ENCODE measurements at places on chromosomes 7 and 10.

- no peak for DNase-seq
Measured at GRCh38 chr7:106083717-106084116, 28.4 kb downstream of the SYPL1 start.

DNA sequence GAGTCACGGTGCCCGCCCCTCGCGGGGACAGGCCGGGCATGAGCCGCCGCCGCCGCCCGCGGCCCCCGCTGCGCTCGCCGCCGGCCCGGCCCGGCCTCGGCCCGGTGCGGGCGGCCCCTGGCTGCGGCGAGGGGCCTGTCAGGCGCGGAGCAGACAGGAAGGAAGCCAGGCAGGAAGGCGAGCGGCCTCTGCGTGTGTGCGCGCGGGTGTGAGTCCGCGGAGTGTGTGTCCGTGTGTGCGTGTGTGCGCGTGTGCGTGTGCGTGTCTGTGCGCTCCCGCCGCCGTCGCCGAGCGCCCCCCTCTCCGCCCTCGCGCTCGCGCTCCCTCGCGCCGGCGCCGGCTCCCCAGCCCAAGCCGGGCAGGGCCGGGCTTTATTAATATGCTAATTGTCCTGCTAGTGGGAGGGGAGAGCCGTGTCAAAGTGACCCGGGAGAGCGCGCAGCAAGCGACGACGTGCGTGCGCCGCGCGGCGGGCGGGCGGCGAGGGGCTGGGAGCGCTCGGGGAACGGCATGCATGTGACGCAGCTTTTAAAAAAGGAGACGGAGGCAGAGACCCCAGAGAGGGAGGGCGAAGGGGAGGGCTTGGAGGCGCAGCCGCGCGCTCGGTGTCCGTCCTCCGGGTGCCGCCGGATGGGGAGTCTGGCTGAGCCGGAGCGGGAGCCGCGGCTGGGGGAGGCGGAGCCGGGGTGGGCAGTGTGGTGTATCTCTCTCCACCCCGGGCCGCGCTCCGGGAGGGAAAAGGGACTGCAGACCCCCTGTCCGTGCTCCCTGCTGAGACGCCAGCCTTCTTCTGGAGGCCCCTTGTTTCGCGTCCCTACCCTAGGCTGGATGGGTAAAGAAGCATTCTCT is at the start of gene LDB1:
Gene LDB1, minus strand, starts transcription at position 227 of the 849 bp plus-strand sequence. CDS start 258 bp downstream, outside the sequence.
- peak; percentile 54 for DNase-seq

DNA sequence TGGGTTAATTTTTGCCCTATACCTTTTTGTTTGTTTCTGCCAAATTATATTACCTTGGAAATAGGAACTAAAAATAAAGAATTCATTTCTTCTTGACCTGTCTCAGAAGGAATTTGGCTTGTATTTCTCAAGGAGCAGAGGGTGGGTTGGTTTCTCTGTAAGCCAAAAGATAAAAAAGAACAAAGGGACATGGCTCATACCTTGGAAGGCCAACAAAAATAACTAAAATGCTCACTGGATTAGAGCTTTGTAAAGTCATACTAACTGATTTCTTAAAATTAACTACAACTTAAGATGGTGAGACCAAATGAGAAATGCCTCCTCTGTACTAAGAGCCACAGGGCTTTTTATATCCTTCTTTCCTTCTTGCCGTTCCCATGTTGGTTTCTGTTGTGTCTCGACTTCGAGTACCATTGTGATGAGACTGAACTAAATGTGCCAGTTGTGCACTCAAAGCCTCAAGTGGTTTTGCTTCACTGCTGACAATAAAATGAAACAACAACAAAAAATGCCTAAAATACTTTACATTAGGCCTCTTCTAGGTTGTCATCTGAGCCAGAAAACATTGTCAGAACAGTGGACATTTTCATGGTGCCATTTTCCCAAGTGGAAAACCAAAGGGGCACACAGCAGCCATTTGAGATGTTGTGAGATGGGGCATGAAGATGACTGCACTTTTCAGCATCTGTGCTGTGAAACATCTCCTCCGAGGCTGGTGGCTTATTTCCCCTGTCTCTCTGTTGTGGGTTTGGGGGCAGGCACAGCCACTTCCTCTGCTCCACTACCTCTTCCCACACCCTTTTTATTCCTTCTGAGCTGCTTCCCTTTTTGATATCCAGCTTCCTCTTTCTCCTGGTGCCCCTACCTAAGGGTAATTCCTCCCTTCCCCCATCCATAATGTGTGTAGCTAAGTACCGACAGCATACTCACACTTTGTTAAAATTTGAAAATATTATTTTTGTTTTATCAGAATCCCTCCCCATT is 51.8 kb upstream of the AGR3 start:
- DNase-seq = no peak

GRCh38 chr10:12027539-12027938 is 15.1 kb downstream of the UPF2 start:
- no peak for DNase-seq

GRCh38 chr10:79482304-79482703 is 30.0 kb upstream of the EIF5AL1 start:
- DNase-seq = no peak

GRCh38 chr7:68371985-68372384 is 1226.3 kb upstream of the AUTS2 start:
- no peak for DNase-seq

DNA sequence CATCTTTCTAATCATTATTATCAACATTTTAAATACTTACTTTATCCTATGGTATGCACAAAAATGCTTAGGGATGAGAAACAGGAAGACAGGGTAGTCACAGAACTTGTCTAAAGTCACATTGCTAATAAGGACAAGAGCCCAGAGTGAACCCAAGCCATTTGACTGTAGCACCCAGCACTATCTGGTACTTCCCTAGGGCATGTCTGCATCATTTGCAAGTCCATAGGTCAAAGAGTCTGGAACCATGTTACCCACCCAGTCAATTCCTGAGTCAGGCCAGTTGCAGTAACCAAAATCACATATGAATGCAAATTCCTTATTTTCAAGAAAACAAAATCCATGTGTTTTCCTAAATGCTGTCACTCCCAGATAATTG is 19.1 kb downstream of the ASAH2 start:
- DNase-seq = no peak

- no peak for DNase-seq
Measured at GRCh38 chr7:35025369-35025870, 11.9 kb downstream of the DPY19L1 start.

- no peak for DNase-seq
Measured at GRCh38 chr7:22292531-22292930, 64.4 kb downstream of the RAPGEF5 start.

GRCh38 chr7:146486519-146486918 is 369.9 kb downstream of the CNTNAP2 start:
- DNase-seq = no peak

GRCh38 chr10:78756604-78757343 is 312.0 kb upstream of the ZMIZ1 start:
- peak; percentile 98 for DNase-seq

DNA sequence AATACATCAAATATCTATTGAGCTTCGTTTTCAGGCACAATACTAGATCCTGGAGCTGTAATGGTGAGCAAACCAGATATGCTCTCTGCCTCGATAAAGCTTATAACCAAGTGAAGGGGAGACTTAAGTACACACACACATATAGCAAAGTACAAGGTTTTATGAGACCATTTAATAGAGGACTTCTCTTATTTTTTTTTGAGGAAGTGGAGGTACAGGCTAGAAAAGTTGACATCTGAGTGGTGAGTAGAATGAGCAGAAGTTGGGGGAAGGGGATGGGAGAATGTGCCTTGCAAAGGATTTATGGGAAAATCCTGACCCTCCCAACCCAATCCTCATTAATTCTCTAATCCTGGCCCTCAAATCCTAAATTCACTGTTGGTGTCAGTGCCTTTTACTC is 7.7 kb downstream of the CCDC136 start:
- DNase-seq = no peak

- no peak for DNase-seq
Measured at GRCh38 chr7:130494431-130494858, 2.6 kb downstream of the MEST start.

DNA sequence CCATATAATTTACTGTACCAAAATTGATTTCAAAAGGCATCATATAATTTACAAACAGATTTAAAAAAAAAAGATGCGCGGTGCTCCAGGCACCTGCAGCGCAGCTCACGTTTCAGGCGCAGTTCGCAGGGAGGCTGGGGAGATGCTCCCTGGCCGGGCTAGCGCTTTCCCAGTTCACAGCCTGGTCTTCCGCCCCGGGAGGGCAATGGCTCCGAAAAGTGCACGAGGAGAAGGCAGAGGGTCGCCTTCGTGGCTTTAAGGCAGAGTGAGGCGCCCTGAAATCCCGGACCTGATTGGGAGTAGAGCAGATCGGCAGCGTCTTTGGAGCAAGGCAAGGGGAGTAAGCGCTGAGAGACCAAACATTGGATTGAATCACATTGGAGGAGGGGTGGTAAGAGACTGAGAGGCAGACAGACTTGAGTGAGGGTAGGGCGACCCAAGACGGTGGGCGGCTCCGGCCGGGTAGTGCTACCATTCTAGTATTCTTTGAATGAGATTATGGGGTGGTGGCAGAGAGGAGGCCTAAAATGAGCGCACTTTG is 1.5 kb downstream of the NEUROG3 start:
- no peak for DNase-seq

GRCh38 chr7:44134943-44135628 is 6.0 kb downstream of the MYL7 start:
- no peak for DNase-seq

GRCh38 chr7:156459067-156459466 is 181.5 kb upstream of the RNF32 start:
- no peak for DNase-seq

DNA sequence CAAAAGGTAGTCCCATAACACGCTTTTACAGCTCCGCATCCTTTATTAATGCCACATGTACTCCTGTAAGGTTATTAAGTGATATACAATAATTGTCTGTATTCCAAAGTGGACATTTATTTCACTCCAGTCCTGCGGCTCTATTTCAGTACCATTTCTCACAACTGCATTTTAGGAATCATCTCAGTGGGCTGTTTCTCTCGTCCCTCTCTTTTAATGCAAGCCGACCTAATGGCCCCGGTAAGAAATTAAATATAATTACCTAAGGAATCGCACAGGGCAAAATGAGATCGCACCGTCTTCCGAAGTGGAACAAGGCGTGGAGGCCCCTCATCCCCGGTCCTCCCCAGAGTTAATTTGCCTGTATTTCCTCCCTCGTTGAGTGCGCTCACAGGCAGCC is 216.5 kb downstream of the RAB11FIP2 start:
- DNase-seq = no peak

- no peak for DNase-seq
Measured at GRCh38 chr7:50615519-50616080, 50.4 kb upstream of the DDC start.

DNA sequence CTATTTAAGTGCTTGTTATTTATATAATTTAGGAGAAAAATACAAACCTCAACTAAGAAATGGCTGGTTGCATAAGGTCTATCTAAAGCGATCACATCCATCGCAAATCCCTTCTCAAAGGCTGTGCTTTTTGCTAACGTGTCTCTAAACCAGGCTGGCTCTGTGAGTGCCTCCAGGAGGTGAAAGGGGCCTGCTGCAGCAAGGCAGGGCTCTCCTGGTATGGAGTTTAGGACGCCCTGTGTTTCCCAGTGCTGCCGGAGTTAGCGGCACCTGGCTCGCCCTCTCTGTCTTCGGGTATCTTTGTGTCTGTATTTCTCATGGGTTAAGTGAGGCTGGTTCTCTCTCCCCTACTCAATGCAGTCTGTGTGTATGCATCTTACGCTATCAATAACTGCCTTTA is 68.4 kb upstream of the ATP6V0A4 start:
- no peak for DNase-seq

GRCh38 chr7:143360788-143361551 is 1.5 kb downstream of the FAM131B start:
- no peak for DNase-seq

- DNase-seq = no peak
Measured at GRCh38 chr7:157389951-157390730, 53.3 kb downstream of the DNAJB6 start.

- DNase-seq = no peak
Measured at GRCh38 chr10:44044549-44044948, 340.3 kb downstream of the CXCL12 start.

DNA sequence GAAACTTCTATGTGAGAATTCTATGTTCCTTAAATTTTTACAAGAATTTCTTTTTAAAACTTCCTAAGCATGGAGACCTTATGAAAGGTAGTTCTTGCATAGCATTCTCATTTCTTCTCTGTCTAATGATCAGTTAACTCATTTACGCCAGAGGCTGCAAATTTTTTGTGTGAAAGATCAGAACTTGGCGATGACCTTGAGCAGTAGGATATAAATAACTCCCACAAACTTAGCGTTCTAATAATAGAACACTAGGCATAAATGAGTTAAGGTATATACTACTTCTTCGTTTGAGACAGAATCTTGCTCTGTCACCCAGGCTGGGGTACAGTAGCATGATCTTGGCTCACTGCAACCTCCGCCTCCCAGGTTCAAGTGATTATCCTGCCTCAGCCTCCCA is 13.7 kb downstream of the PILRA start:
- DNase-seq = no peak

DNA sequence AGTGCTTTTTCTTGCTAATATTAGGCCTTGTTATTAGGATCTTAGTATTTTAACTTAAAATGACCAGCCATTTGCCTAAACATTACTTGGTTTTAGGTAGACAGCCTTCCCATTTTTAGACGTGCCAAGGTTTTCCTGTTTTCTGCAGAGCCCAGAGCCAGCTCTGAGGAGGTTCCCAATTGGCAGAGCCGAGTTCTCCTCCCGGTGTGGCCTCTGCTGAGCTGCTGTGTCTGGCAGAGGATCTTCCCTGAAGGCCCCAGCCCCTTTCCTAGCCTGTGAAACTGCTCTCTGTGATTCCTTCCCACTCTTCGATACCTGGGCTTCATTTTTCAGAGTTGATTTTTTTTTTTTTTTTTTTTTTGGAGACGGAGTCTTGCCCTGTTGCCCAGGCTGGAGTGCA is 91.4 kb downstream of the EEPD1 start:
- DNase-seq = no peak

DNA sequence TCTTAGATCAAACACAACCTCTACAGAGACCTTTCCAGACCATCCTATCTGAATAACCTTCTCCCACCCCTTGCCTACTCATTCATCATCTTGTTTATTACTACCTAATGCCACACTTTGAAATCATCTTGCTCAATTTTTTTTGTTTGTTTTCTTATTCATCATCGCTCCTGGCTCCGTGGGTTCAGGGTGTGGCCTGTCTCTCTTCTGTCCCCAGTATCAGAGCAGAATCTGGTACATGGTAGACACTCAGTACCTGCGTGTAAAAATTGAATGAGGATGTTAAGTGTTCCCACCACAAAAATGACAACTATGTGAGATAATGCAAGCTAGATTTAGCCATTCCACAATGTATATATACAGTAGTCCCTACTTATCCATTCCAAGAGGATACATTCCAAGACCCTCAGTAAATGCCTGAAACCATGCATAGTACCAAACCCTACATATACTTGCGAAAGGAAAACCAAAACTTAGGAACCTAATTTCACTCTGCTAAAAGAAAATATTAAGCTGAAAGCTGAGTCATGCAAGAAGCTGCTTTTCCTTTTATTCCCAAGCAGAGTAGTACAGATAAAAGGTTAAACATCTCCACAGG is 72.1 kb upstream of the SEC61G start:
- DNase-seq = no peak
